Nephron progenitor cell (in vitro differentiated cells): ENCODE measurements at places on chromosomes 11 and 22.

- no peak overlapping the region for H3K27ac ChIP-seq
- peaks cover 30% of the 10 kb centered on the region for H3K36me3 ChIP-seq
- peaks cover 40% of the 10 kb centered on the region for H3K4me1 ChIP-seq
- peaks cover 16% of the 10 kb centered on the region for H3K27me3 ChIP-seq
These were observed 74.8 kb downstream of the ETS1 start for GRCh38 chr11:128512474-128512996.

- no peaks in the 10 kb centered on the region for H3K27me3 ChIP-seq
- DNase-seq = no peak
- H3K4me1 ChIP-seq = no peaks in the 10 kb centered on the region
- peak overlapping the region; percentile 65 for H3K27ac ChIP-seq
- peaks cover 18% of the 10 kb centered on the region for H3K36me3 ChIP-seq
These were observed 16.7 kb upstream of the NAP1L4 start for GRCh38 chr11:3008746-3009336.

DNA sequence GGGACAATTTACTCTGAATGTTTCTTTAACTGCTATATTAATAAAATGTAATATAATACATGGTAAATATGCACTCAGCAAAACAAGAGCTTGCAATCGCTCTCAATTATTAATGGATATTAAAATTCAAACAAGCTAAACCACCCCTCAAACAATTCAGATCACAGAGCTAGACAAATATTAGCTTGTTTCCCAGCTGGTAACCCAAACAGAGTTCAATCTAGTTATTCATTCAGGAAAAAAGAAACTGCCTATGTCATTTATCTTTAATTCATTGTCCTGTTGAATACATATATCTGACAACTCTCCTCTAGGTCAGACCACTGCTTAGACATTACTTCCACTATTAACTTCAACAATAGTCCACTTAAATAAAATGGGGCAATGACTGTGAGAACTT is 78.7 kb downstream of the SERGEF start:
- H3K4me3 ChIP-seq = no peak overlapping the region
- no peaks in the 10 kb centered on the region for H3K4me1 ChIP-seq
- H3K27me3 ChIP-seq = no peaks in the 10 kb centered on the region

GRCh38 chr11:78833237-78833636 is 258.6 kb upstream of the NARS2 start:
- H3K27ac ChIP-seq = peak overlapping the region; percentile 70
- H3K36me3 ChIP-seq = peaks cover 61% of the 10 kb centered on the region
- H3K4me3 ChIP-seq = no peak overlapping the region
- H3K27me3 ChIP-seq = no peaks in the 10 kb centered on the region
- peak; percentile 21 for DNase-seq

- H3K4me1 ChIP-seq = peaks cover 37% of the 10 kb centered on the region
- no peak overlapping the region for H3K4me3 ChIP-seq
- no peak for DNase-seq
- peaks cover 7% of the 10 kb centered on the region for H3K27me3 ChIP-seq
These were observed 7.6 kb downstream of the AP2A2 start for GRCh38 chr11:933142-933851.

DNA sequence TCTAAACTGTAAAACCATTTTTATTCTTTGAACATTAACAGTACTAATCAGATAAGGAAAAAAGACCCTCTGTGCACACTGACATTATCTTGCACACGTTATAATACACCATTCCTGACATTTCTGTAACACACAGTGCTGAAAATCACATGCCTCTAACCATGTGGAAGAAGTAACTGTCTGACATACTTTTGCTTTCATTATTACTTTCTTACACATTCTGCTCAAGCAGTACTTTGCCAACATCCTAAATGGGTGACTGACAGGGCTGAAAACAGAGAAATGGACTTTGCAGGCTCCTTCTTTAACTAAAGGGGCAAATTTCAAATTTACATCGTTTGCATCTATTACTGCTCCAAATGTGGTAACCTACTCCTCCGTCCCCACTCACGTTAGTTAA is 22.8 kb upstream of the TP53AIP1 start:
- H3K27ac ChIP-seq = no peak overlapping the region
- H3K4me1 ChIP-seq = peaks cover 17% of the 10 kb centered on the region
- no peak overlapping the region for H3K4me3 ChIP-seq
- H3K36me3 ChIP-seq = peaks cover 20% of the 10 kb centered on the region

- H3K27ac ChIP-seq = no peak overlapping the region
- no peaks in the 10 kb centered on the region for H3K27me3 ChIP-seq
- peaks cover 57% of the 10 kb centered on the region for H3K36me3 ChIP-seq
- no peak overlapping the region for H3K4me3 ChIP-seq
These were observed 98.3 kb downstream of the EMSY start for GRCh38 chr11:76543006-76543703.

DNA sequence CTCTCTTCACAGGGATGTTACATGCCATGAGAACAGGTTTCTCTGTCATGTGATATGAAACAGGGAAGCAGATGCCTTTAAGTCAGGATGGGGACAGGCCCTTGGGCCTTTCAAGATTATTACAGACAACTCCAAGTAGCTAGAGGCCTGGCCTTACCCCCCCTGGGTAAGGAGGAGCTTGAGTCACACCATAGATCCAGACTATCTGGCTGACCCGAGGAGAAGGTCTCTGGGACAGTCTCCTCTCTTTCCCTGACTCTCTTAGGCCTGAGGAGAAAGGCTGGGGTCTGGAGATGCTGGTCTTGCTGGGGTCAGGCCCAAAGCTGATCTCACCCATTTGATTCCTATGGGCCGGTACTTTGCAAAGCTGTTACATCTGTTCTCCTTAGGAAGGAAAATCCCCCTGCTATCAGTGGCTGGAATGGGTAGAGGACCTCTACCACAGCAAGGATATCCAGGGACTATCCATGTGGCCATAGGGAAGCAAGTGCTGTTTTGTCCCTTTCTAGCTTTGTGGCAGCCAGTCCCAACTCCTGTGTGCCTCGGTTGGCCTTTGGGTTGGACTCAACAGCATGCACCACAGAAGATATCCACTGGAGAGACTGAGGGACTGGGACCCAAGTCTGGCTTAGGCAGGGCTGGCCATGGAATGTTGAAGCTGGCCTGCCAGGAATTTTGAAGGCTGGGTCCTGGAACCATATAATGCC is 25.2 kb downstream of the RELT start:
- DNase-seq = no peak
- H3K27ac ChIP-seq = no peak overlapping the region
- peaks cover 3% of the 10 kb centered on the region for H3K27me3 ChIP-seq
- peaks cover 10% of the 10 kb centered on the region for H3K36me3 ChIP-seq
- no peak overlapping the region for H3K4me3 ChIP-seq

- DNase-seq = no peak
- no peaks in the 10 kb centered on the region for H3K27me3 ChIP-seq
These were observed 223.9 kb downstream of the CNTN5 start for GRCh38 chr11:99244613-99245012.

GRCh38 chr11:128515826-128516778 is 71.3 kb downstream of the ETS1 start:
- no peak for DNase-seq
- no peak overlapping the region for H3K4me3 ChIP-seq
- H3K4me1 ChIP-seq = peaks cover 51% of the 10 kb centered on the region
- no peak overlapping the region for H3K27ac ChIP-seq
- peaks cover 37% of the 10 kb centered on the region for H3K27me3 ChIP-seq

DNA sequence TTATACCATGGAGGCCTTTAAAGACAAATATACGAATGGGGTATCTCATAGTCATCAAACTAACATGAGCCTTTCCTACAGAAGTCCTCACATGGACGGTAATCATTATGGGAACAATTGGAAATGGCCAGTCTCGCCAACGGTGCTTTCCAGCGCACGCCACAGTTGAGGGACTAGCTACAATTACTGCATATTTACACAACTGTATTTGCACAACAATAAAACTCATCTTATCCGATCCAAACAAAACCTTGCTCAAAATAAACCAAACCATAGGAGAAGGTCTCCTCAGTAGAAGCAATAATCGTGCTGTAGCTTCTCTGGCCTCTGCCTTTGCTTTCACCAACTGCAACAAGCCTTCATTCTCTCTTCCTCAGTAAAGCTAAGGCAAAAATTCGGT is 5.9 kb downstream of the CADM1 start:
- peak overlapping the region; percentile 39 for H3K4me3 ChIP-seq
- H3K36me3 ChIP-seq = peaks cover 50% of the 10 kb centered on the region
- H3K27me3 ChIP-seq = no peaks in the 10 kb centered on the region
- H3K27ac ChIP-seq = peak overlapping the region; percentile 31
- no peaks in the 10 kb centered on the region for H3K4me1 ChIP-seq

DNA sequence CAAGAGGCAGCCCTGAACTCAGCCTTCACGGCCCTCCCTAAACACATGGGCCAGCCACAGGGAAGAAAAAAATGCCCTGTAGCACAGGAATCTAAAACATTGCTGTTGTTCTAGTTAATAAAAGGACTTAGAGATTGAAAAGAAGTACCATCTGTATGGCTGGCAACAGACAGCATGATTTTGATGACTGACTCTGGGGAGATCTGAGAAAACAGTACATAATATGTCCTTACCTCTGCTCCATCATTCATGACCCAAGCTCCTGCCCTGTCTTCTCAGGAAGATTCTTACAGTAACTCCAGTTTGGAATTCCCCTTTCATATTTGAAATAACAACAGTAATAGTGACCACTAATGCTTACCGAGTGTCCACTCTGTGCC is 244.2 kb downstream of the ETS1 start:
- H3K4me1 ChIP-seq = peaks cover 23% of the 10 kb centered on the region
- no peaks in the 10 kb centered on the region for H3K27me3 ChIP-seq
- DNase-seq = no peak
- no peaks in the 10 kb centered on the region for H3K36me3 ChIP-seq

- DNase-seq = no peak
- no peaks in the 10 kb centered on the region for H3K27me3 ChIP-seq
- no peak overlapping the region for H3K4me3 ChIP-seq
- H3K4me1 ChIP-seq = peaks cover 44% of the 10 kb centered on the region
These were observed 2.4 kb downstream of the MUC15 start for GRCh38 chr11:26569646-26570045.

- no peak overlapping the region for H3K4me3 ChIP-seq
- H3K27me3 ChIP-seq = peaks cover 8% of the 10 kb centered on the region
- DNase-seq = no peak
These were observed 19.4 kb upstream of the GAL start for GRCh38 chr11:68664906-68665305.

GRCh38 chr11:38005597-38005996 is 1407.6 kb upstream of the RAG2 start:
- no peaks in the 10 kb centered on the region for H3K27me3 ChIP-seq
- no peak overlapping the region for H3K27ac ChIP-seq
- H3K36me3 ChIP-seq = no peaks in the 10 kb centered on the region
- no peak overlapping the region for H3K4me3 ChIP-seq

DNA sequence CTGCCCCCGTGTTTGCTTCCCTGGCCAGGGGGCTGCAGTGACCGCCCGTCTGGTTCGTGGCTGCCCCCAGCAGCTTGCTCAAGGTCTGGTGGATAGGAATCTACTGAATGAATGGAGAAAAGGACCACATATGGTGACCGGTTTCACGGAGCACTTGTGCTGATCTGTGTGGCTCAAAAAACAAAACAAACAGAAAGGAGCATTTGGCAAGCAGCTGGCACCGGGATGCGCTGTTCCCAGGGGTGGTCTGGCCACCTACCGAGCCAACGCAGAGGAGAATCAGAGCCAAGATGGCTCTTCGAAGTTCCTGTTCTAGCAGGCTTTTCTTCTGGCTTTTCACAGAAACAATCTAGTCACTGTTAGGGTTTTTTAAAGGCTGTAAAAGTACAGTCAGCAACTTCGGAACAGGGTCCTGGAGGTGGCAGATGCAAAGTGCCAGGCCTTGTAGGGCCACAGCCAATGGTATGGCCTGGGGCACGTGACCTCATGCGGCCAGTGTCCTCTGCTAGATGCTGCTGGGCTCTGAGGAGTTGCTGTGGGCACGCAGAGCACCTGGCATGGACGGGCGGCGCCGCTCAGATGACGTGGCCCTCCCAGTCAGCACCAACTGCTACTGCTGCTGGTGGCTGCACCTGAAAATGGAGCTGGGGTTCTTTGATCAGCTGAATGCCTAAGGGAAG is 27.3 kb upstream of the PACSIN2 start:
- no peak overlapping the region for H3K4me3 ChIP-seq
- H3K36me3 ChIP-seq = peaks cover 10% of the 10 kb centered on the region
- H3K27me3 ChIP-seq = peaks cover 3% of the 10 kb centered on the region

- H3K4me1 ChIP-seq = peaks cover 60% of the 10 kb centered on the region
- H3K36me3 ChIP-seq = peaks cover 5% of the 10 kb centered on the region
- H3K4me3 ChIP-seq = peak overlapping the region; percentile 83
- no peak overlapping the region for H3K27ac ChIP-seq
- H3K27me3 ChIP-seq = peaks cover 37% of the 10 kb centered on the region
- no peak for DNase-seq
These were observed 1.0 kb downstream of the CCDC85B start for GRCh38 chr11:65891219-65892136.

GRCh38 chr22:44003405-44004103 is 20.5 kb upstream of the PARVB start:
- peaks cover 55% of the 10 kb centered on the region for H3K4me1 ChIP-seq
- H3K27me3 ChIP-seq = no peaks in the 10 kb centered on the region
- DNase-seq = peak; percentile 41
